ENCODE measurements at places on chromosomes 3 and 15.

GRCh38 chr3:153215966-153216365 is 53.9 kb downstream of the RAP2B start:
- no peaks in the 10 kb centered on the region for H3K27me3 ChIP-seq
- H3K36me3 ChIP-seq, result no peaks in the 10 kb centered on the region
- H3K27ac ChIP-seq, result no peak overlapping the region

DNA sequence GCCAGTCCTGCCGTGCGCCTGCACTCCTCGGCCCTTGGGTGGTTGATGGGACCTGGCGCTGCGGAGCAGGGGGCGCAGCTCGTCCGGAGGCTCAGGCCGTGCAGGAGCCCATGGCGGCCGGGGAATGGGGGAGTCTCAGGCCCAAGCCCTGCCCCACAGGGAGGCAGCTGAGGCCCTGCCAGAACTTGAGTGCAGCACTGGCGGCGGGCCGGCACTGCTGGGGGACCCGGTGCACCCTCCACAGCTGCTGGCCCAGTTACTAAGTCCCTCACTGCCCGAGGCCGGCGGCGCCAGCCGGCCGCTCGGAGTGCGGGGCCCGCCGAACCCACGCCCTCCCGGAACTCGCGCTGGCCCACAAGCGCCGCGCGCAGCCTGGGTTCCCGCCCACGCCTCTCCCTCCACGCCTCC is 190.9 kb upstream of the MME start:
- H3K4me3 ChIP-seq, result no peak overlapping the region
- no peaks in the 10 kb centered on the region for H3K4me1 ChIP-seq
- no peaks in the 10 kb centered on the region for H3K27me3 ChIP-seq
- H3K27ac ChIP-seq, result no peak overlapping the region
- no peaks in the 10 kb centered on the region for H3K36me3 ChIP-seq
- no peak for DNase-seq

- H3K36me3 ChIP-seq, result no peaks in the 10 kb centered on the region
- no peaks in the 10 kb centered on the region for H3K4me1 ChIP-seq
- no peak overlapping the region for H3K4me3 ChIP-seq
- no peak for DNase-seq
Observed at GRCh38 chr3:178645503-178645902, 109.3 kb downstream of the KCNMB2 start.

DNA sequence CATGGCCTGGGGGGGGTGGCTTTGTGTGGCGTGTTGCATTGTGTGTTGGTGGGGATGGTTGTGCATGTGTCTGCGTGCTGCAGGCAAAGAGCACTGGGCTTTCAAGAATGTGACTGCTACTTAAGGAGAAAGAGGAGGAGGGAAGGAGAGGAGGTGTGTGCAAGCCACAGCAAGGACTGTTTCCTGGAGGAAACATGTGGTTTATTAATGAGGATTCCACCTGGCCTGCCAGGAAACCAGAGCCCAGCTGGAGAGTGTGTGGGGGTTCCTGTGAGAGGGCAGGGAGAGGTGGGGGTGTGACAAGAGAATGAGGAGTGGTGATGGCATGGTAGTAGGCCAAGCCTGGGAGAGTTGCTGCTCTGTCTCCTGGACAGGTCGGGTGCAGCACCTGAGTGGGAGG is 258.1 kb upstream of the ROPN1 start:
- DNase-seq, result no peak
- no peak overlapping the region for H3K4me3 ChIP-seq

- H3K4me1 ChIP-seq, result peaks cover 4% of the 10 kb centered on the region
- H3K36me3 ChIP-seq, result no peaks in the 10 kb centered on the region
- H3K4me3 ChIP-seq, result no peak overlapping the region
- H3K27ac ChIP-seq, result no peak overlapping the region
Observed at GRCh38 chr15:52794665-52795463, 4.7 kb upstream of the ONECUT1 start.

DNA sequence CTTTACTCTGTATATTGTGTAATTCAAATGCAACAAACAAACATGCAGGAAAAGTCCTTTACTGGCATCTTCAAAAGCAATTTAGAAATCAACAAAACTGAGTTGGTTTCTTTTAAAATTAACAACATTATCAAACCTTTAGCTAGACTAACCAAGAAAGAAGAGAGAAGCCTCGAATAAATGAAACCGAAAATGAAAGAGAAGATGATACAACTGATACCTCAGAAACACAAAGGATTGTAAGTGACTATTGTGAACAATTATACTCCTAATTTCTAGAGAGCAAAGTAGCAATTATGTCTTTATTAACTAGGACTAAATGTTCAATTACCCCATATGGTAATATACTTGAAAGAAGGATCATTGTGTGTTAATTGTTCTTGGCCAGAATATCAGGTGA is 49.2 kb upstream of the P3H2 start:
- H3K27ac ChIP-seq, result no peak overlapping the region
- H3K4me1 ChIP-seq, result no peaks in the 10 kb centered on the region
- H3K27me3 ChIP-seq, result no peaks in the 10 kb centered on the region
- no peak overlapping the region for H3K4me3 ChIP-seq

DNA sequence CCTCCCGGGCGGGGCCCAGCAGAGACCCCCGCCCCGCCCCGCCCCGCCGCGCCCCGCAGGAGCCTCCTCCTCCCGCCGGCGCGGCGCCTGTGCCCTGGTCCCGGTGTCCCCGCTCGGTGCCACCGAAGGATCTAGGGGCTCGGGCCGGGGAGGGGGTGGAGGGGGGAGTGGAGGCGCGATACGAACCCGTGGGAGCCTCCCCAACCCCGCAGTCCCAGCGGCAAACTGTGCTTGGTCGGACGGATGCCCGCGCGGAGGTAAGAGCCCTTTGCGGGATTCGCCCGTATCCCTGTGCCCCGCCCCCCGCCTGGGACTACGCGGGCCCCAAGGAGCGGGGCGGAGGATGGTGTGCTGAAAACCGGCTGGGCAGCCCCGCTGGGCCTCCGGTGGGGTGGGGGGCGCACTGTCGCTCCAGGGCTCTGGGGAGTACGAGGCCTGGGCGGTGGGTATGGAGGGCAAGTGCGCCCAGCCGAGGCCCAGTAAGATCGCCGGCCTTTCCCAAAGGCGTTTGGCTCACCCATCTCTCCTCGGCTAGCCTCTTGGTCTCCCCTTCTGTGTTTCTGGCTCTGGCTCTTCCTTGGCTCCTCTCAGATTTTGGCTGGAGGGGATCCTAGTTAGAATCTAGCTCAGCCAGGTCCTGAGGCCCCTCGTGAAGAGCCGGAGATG is 65.6 kb upstream of the POLG start:
- peak overlapping the region; percentile 56 for H3K4me3 ChIP-seq
- peaks cover 15% of the 10 kb centered on the region for H3K4me1 ChIP-seq
- peaks cover 90% of the 10 kb centered on the region for H3K27me3 ChIP-seq
- H3K36me3 ChIP-seq, result no peaks in the 10 kb centered on the region

DNA sequence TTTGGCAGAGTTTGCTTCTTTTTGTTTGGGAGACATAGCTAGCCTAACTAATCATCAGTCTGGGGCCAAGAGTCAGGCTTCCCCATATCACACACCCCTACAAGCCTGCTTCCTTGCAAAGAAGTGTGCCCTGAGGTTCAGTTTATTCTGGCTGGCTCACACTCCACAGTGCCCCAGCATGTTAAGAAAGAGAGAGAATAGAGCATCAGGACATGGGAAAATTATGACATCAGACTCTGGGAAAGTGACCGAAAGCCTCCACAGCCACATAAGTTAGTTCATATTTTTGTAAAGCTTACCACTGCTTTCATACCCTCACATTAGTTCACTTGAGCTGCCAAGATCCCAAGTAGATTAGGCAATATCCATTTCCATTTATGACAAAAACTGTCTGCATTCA is 63.0 kb upstream of the CFAP161 start:
- no peaks in the 10 kb centered on the region for H3K27me3 ChIP-seq
- H3K4me3 ChIP-seq, result no peak overlapping the region
- peaks cover 6% of the 10 kb centered on the region for H3K4me1 ChIP-seq

DNA sequence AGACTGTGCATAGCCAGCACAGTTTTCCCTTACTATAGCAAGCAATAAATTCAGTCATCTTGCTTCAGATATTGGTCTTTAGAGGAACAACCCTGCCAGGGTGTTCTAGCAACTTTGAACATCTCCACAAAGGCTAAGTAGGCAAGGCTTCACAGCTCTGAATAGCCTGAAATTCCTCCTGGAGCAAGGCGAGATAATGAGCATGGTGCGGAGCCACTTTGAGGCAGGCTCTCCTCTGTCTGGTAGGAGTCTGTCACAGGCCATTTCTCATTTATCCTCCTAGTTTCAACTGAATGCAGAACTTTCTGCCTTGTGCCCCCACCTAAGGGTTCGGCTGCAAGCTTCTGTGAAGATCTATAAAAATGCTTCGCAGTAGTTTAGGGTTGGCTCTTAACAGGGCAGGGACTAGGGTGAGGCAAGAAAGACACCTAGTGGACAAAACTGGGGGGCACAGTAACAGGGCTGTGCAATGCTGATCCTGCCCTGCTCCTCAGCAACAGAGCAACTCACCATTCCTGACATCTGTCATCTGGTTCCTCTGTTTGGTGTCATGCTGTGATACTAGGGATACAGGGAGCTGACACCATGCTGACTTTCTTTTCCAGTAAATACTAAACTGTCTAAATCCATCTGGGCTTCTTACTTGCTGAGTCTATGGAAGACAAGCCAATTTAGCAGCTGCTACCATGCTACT is 16.6 kb upstream of the EHHADH start:
- no peak overlapping the region for H3K27ac ChIP-seq
- no peaks in the 10 kb centered on the region for H3K36me3 ChIP-seq
- H3K4me3 ChIP-seq, result no peak overlapping the region
- H3K27me3 ChIP-seq, result peaks cover 11% of the 10 kb centered on the region

GRCh38 chr3:58801541-58801940 is 135.0 kb upstream of the FAM3D start:
- no peaks in the 10 kb centered on the region for H3K27me3 ChIP-seq
- no peak overlapping the region for H3K27ac ChIP-seq
- H3K4me3 ChIP-seq, result no peak overlapping the region
- no peaks in the 10 kb centered on the region for H3K36me3 ChIP-seq

- no peaks in the 10 kb centered on the region for H3K36me3 ChIP-seq
- H3K27ac ChIP-seq, result no peak overlapping the region
- H3K27me3 ChIP-seq, result no peaks in the 10 kb centered on the region
- no peak for DNase-seq
Observed at GRCh38 chr3:41320953-41321641, 121.8 kb downstream of the CTNNB1 start.

GRCh38 chr3:148729476-148730055 is 31.9 kb downstream of the AGTR1 start:
- H3K27me3 ChIP-seq, result no peaks in the 10 kb centered on the region
- no peak for DNase-seq
- H3K27ac ChIP-seq, result no peak overlapping the region
- H3K36me3 ChIP-seq, result no peaks in the 10 kb centered on the region
- H3K4me1 ChIP-seq, result no peaks in the 10 kb centered on the region
- no peak overlapping the region for H3K4me3 ChIP-seq
